ENCODE measurements at places on chromosomes 2 and 18.
A peak's percentile ranks its signal among the peaks of the same experiment; 100 is the strongest.

GRCh38 chr2:14348247-14348646, 284.3 kb upstream of the LRATD1 start:
- DNase-seq, result no peak

DNA sequence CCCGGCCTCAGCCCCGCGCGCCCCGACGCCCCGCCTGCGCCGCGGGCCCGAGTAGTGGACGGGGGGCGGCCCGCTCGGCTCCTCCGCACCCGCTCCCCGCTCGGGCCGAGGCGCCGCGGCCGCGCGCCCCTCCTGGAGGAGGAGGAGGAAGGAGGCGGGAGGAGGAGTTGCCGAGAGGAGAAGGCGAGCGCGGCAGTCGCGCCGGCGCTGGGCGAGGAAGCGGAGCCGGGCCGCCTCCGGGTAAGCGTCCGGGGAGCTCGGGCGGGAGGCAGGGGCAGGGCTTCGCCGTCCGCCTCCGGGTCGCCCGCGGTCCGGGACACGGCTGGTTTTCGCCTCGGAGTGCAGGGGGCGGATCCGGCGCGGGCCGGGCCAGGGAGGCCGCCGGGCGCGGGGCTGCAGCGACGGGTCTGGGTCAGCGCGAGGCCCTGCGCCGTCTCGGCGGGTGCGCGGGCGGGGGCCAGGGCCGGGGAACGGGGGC, at the start of gene SOCS6:
Gene SOCS6 (plus strand): TSS at position 195 of the 478 bp plus-strand sequence. CDS start 35,624 bp downstream, outside the sequence.
- DNase-seq, result peak; percentile 53

DNA sequence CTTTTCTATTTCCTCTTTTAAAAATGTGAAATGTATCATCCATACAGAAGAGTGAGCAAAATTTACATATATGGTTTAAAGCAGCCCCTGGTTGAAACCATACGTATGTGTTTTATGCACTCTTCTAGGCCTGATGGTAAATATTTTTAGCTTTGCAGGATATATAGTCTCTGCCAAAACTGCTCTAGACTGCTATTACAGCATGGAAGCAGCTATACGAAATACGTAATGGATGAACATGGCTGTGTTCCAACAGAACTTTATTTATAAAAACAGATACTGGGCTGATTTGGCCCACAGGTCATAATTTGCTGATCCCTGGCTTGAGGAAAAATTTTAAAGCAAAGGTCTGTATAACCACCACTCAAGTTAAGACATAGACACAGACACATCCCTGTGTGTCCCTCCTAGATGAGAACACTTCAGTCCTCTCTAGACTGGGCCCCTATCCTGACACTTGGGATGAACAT, 42.5 kb upstream of the ATP8B1 start:
- DNase-seq, result no peak

DNA sequence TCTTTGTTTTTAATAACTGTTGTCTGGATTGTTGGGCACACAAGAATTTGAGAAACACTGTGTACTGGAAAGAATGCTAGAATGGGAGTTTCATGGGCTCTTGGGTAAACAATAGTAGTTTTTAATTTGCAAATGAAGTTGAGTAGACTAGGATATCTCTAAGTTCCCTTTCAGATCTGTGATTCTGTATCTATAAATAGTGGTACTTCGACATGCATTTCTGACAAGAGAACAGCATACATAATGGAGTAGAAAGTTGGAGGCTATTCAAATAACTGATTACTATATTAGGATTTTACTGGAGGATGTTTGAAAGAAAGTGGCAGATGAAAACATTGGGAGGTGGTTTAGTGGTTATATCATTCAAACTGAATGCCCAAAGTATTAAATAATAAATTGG, 29.5 kb downstream of the EPB41L5 start:
- no peak for DNase-seq

DNA sequence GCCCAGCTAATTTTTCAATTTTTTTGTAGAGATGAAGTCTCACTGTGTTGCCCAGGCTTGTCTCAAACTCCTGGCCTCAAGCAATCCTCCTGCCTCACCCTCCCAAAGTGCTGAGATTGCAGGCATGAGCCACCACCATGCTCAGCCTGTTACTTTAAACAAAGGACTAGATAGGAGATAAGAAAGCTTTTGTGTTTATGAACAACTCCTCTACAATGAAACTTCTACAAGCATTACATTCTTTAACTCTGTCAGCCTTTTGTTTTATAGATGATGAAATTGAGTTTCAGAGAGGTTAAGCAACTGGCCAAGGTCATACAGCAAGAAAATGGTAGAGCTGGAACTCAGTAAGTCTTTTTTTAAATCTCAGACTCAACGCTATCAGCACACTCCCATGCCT, 22.7 kb downstream of the ALPK2 start:
- no peak for DNase-seq

GRCh38 chr18:70429847-70430500, 141.1 kb downstream of the SOCS6 start:
- no peak for DNase-seq

- peak; percentile 35 for DNase-seq
These were observed 101.0 kb downstream of the UNC80 start for GRCh38 chr2:209872675-209873074.

DNA sequence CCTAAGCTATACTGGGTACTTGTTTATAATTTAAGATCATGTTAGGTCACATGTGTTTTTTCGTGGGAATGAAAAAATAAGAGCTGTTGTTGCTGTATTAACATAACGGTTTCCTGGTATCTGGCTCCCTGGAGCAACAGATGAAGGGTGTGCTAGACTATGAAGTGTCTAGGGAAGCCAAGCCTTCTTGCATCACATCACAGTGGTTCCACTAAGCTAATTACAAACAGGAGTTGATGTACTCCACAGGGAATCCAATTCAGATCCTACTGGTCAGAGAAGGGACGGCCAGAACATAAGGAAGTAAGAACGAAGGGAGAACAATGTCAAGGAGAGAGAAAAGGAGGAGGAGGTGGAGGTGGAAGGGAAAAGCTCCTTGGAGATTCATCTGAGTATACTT, 193.0 kb upstream of the CYP26B1 start:
- no peak for DNase-seq

DNA sequence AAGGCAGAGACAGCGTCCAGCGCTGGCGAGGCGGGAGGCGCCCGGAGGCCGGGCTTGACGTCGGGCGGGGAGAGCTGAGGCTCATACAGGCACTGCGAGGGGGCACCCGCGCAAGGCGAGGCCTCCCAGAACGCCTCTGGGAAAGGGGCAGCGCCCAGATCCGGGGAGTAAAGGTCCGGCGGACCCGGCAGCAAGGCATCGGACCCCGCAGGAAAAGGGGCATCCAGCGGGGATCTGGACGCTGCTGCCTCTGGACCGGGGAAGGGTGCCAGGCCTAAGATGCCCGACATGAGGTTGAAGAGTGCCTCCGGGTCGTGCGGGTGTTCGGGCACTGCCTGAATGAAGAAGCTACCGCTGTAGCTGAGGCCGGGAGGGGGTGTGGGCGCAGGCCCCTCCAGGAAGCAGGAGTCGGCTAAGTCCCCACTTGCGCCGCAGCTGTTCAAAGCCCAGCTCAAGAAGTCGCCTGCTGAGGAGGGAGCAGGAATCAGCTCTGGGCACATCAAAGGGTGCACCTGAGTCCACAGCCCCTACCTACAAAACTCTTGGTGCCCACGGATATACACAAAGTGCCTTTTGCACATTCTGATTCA, 937 bp downstream of the EGR4 start:
- DNase-seq, result no peak

DNA sequence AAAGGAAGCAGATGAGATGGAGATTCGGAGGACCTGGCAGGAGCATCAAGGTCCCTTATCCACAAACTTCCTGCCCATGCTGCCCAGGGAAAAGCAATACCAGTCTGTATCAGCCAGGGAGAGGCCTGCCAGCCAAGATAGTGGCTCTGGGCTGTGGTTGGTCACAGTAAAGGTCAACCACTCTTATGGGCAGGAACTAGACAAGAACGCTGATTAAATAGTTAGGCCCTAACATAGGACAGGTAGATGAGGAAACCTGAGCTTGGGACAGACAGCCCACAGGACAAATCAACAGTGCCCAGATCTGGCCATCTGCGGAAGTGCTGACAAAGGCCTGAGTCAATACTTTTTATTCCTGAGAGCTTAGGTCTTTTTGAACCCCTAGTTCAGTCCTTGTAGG, 10.7 kb downstream of the PSTPIP2 start:
- DNase-seq, result no peak

DNA sequence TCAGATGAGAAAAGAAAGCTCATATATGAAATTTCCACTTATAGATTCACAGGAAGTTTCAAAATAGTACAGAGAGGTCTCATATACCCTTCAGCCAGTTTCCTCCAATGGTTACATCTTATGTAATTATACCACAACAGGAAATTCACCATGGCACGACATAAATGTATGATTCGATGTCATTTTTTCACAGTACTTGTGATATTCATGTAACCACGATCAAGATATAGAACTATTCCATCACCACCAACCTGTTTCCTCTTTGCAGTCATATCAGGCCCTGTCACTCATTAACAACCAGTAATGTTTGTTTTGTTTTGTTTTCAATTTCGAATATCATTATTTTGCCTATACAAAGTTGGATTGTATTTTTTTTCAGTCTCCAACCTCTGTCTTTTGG, 314.3 kb upstream of the POU3F3 start:
- DNase-seq, result no peak

DNA sequence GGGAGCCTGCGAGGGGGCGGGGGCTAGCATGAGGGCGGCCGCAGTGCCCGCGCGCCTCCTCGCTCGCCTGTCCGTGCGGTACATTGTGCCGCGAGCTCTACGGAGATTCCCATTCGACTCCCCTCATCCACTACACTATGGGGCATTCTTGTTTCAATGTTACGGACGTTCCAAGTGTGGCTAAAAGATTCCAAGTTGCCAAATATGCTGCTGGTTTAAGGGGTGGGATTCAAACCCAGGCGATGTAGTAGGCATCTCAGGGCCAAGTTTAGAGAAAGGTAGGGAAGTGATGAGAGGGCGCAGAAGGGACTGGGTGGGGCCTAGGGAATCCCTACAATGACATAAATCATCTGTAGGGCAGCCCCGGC, 10.0 kb upstream of the CRYBA2 start:
- DNase-seq, result no peak

- DNase-seq, result no peak
These were observed 939.6 kb upstream of the CNTNAP5 start for GRCh38 chr2:123085484-123085883.

DNA sequence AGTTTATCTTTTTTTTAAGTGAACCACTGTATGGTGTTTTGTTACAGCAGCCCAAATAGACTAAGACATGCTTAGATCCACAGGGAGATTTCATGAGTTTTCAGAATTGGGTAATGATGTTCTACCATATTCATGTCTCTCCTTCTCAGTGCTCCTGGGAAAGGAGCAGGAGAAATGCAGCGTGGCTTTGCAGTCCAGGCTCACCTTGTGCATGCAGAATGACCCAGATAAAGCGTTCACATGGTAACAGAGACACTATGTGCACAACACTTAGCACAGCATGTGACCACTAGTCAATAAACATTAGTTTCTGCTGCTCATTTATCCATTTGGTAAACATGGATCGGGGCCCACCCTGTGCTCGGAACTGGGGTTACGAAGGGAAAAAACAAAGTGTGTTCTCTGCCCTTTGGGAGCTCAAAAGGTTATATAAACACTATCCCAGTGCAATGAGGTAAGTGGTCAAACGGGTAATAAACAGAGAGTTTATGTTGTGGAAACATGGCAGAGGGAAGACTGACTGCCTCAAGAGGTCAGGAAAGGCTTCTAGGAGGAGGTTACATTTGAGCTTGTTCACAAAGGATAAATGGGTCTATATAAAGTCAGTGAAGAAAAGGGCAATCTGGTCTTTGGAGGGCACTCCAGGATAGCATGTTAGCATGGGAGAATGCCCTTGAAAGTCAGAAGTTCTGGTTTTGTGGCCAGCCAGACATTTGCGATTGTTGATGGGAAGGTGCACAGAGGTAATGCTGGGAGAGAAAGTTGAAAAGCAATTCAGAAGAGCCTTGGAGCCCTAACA, 299.2 kb downstream of the TDRD15 start:
- no peak for DNase-seq

DNA sequence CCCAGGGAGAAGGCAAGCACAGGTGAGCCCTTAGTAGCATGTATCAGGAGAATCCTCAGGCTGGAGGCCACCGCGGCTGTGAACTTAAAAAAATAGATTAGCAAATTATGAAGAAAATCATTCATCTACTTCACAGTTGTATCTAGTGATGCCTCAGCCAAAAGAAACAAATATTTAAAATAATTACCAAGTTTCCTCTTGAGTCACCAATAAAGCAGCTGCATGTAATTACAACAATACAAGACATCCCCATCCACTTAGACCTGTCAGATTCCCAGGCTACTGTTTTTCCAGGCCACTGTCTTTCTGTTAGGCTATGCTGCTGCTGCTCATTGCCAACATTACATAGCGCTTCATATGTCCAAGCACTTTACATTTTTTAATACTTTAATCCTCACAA, 54.6 kb upstream of the PHLPP1 start:
- no peak for DNase-seq

- no peak for DNase-seq
These were observed 332.2 kb downstream of the DYSF start for GRCh38 chr2:71785516-71785981.

DNA sequence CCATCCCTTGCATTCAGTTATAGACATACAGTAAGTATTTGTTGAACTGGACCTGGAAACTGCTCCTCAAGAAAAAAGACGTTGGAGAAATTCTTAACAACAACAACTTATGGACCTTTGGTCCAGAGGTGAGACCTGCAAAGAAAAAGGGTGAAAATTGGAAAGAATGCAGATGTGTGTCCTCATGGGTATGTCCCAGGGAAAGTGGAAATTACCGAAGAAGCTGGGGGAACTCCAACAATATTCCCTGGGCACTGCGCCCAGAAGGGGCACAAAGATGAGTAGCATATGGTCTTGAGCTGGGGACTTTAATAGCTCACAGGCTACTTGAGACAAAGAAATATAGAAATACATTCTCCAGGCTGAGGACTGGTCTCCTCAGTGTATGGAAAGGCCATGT, 35.5 kb upstream of the YWHAQ start:
- no peak for DNase-seq

DNA sequence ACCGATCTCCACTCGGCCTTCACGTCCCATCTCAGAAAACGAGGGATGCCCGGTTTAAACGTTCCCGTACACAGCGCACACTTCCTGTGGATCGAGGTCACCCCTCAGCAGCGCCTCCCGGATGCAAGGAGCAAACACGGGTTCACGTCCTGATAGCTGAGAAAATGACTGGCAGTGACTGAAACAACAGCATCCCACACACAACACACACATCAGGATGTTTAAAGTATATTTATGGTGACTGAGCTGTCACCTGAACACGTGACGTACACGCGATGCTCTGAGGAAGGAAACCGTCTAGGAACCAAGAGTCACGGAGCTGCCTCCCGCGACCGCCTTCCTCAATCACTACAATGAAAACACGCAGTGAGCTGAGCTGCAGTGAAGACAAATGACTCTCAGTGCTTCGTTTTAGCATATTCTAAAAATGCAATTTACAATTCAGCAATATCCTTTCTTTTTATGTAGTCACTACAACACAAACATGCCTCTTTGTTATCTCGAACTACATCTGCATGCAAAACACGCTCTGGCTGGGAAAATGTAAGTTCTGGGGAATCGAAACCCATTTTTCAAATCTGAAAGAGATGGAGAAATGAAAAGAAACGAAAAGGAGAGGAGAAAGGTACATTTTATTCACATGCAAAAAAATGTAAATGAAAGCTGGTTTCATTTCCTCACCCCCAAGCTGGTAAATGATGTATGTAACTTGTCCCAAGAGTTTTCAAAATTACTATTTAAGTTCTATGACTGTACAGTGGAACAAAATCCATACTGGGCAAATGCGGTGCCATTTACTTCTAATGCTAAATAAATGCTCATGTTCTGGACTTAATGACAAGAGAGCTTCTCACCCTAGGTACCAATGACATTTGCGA, 19.8 kb downstream of the HDAC4 start:
- DNase-seq, result no peak

GRCh38 chr2:131037398-131038257, 55.6 kb downstream of the FAM168B start:
- no peak for DNase-seq
